DND-41 (cell line): ENCODE measurements at places on chromosomes 6 and 20.

DNA sequence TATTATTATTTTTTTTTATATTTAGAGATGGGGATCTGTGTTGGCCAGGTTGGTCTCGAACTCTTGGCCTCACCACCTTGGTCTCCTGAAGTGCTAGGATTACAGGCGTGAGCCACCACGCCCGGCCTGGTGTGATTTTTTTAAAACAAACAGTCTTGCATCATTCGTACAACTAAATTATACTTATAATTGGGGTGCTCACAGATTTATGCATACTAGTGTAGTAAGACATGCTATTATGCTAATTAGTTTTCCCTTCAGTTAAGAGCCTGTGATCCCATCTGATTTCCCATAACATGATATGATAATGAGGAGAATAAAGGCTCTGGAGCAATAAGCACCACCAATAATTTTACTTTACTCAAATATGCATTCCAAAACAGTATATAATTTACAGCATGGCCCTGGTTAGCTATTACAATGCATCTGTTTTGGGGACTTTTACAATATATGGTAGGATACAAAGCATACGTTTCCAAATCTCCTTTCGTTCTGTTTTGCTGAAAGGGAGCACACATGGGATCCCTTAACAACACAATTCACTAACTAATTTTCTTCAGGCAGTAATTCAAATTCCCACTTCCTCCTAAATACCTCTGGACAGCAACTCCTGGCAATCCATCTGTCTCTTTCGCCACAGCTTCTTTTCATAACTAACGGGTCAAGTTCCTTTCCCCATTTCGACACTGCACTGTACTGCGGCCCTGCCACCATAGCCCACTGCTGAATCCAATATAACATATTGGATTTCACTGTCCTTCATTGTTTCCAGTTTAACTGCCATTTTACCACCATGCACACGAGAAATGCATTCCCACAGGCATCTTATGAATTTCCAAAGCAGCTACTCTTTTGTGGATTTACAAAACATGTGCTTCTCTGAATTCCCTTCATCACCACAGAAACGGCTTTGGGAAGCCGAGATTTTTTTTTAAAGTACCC, 1.7 kb downstream of the NUDT3 start:
- peaks cover 4% of the 10 kb centered on the region; the same call in 1 of the 2 replicates for H3K36me3 ChIP-seq
- peak overlapping the region; percentile 82 for H3K27ac ChIP-seq
- H3K27me3 ChIP-seq: no peaks in the 10 kb centered on the region
- peaks cover 47% of the 10 kb centered on the region for H3K4me1 ChIP-seq
- no peak for DNase-seq
- peak overlapping the region; percentile 69 for H3K4me3 ChIP-seq

- H3K4me1 ChIP-seq: no peaks in the 10 kb centered on the region
- no peak for DNase-seq
- H3K27ac ChIP-seq: no peak overlapping the region
- H3K27me3 ChIP-seq: no peaks in the 10 kb centered on the region
Measured at GRCh38 chr6:12717356-12717755, 789 bp downstream of the PHACTR1 start.

DNA sequence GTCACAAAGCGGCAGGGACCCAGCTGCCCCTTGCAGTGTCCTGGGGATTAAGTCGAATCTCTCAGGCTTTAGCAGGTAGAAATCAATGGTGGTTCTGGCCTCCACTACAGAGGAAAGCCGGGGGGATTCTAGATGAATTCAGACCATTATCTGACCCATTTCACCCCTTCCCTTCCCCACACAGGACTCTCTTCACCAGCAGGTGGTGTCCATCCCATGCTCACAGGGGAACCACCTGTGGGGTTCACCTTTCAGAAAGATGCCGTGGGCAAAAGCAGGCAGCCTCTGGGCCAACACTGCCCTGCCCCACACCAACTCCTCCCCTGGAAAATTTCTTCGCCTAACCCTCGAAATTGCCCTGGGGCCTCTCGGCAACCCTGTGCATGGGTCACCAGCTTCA, 123.8 kb upstream of the GGTLC1 start:
- no peaks in the 10 kb centered on the region for H3K4me1 ChIP-seq
- no peaks in the 10 kb centered on the region for H3K27me3 ChIP-seq
- H3K4me3 ChIP-seq: no peak overlapping the region
- H3K36me3 ChIP-seq: no peaks in the 10 kb centered on the region
- DNase-seq: no peak

DNA sequence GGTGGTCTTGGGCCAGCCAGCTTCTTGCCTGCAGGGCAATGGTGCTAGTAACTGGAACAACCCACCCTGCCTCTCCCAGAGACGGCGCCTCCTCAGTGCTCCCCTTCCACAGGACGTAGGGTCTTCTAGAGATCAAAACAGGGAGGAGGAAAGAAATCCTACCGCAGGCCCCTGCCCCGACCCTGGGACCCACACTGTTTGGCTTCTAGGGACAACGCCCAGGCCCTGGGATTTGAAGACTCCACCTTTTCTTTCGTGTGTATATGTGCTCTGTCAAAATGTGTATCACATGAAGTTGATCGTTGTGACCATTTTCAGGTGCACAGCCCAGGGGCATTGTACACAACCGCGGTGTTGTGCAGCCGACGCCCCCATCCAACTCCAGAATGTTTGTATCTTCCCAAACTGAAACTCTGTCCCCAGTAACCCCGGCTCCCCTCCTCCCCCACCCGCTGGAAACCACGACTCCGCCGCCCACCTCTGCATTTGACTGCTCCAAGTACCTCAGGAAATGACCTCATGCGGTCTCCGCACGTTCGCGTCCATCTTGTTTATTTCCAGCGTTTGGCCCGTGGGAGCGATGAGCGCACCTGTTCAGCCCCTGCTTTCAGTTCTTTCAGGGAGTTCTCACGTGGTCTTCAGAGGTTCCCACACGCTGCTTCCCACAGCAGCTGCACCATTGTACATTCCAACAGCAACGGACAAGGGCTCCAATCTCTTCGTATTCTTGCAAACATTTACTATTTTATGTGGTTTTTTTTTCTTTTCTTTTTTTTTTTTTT, 3.4 kb upstream of the BHLHE23 start:
- peak overlapping the region; percentile 95 for H3K4me3 ChIP-seq
- H3K36me3 ChIP-seq: peaks cover 27% of the 10 kb centered on the region
- peaks cover 64% of the 10 kb centered on the region for H3K4me1 ChIP-seq
- H3K27ac ChIP-seq: peak overlapping the region; percentile 94
- DNase-seq: peak; percentile 99

DNA sequence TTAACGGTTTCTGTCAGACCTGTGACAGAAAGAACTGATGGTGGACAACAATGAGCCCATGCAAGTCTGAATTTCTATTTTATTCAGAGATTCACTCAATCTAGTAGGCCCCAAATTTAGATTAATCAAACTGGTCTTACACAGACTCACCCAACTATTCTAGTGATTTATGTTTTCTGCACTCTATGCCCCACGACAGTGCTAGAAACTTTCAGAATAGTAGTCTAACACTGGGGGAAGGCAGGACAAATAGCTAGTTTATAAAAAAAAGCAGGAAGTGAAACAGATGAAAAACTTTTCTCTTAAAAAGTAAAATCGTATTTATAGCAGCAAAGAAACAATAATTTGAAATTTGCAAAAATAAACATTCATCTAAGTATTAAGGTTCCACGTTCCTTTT, 5.0 kb downstream of the TCP11 start:
- H3K4me3 ChIP-seq: no peak overlapping the region
- H3K27me3 ChIP-seq: peaks cover 6% of the 10 kb centered on the region
- H3K27ac ChIP-seq: no peak overlapping the region
- no peak for DNase-seq

DNA sequence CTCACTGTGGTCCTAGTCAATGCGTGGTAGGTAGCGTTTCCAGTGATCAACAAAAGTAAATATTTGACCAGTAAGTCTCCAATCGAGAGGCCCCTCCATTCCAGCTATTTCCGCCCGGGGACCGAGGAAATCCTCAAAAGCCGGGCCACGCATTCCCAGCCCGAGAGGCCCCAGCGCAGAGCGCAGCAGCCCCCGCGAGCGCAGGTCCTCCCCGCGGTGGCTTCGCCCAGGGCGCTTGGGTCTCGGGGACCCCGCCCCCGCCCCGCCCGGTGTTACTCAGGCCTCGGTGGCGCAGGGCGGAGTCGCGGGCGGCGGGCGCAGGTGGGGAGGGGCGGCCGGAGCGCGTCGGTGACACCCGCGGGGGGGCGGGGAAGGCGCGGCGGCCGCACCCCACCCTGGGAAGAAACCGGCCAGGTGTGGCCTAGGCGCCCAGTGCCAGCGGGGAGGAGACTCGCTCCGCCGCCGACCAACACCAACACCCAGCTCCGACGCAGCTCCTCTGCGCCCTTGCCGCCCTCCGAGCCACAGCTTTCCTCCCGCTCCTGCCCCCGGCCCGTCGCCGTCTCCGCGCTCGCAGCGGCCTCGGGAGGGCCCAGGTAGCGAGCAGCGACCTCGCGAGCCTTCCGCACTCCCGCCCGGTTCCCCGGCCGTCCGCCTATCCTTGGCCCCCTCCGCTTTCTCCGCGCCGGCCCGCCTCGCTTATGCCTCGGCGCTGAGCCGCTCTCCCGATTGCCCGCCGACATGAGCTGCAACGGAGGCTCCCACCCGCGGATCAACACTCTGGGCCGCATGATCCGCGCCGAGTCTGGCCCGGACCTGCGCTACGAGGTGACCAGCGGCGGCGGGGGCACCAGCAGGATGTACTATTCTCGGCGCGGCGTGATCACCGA, at the start of gene DSP:
Gene DSP (plus strand): TSS at position 497 of the 890 bp plus-strand sequence. CDS start 245 bp downstream, at position 742.
- H3K36me3 ChIP-seq: no peaks in the 10 kb centered on the region
- peaks cover 22% of the 10 kb centered on the region for H3K27me3 ChIP-seq
- no peak for DNase-seq
- no peak within 1 kb of the TSS for H3K27ac ChIP-seq

DNA sequence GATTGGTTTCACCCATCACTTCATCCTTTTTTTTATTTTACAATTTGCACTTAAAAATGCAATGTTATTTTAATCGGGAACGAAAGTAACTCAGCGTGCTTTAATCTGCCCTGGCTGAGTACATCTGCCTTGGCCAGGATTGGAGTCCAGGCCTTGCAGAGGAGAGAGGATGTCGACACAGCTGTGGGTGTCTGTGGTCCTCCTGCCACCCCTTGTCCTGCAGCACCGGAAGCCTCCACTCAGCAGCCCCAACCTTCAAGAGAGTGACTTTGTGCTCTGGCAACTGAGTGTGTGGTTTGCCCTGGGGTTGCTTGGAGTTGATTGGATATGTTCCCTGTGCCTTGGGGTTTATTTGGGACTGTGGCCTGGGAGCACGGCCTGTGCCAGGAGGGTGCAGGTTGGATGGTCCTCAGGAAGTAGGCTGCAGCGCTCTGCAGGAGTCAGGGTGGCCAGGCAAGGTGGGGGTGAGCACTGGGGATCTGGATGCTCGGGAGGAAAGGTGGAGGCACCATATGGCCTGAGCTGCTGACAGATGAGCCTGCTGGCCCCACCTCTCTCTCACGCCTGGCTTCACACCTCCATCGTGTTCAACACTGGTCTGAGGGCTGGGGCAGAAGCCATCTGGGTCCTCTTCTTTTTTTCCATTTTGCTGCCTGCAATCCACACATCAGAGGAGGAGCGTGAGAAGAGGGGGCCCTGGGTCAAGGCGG, 4.3 kb downstream of the MYT1 start:
- DNase-seq: no peak
- no peaks in the 10 kb centered on the region for H3K36me3 ChIP-seq
- H3K4me1 ChIP-seq: no peaks in the 10 kb centered on the region
- H3K27ac ChIP-seq: no peak overlapping the region
- no peak overlapping the region for H3K4me3 ChIP-seq

DNA sequence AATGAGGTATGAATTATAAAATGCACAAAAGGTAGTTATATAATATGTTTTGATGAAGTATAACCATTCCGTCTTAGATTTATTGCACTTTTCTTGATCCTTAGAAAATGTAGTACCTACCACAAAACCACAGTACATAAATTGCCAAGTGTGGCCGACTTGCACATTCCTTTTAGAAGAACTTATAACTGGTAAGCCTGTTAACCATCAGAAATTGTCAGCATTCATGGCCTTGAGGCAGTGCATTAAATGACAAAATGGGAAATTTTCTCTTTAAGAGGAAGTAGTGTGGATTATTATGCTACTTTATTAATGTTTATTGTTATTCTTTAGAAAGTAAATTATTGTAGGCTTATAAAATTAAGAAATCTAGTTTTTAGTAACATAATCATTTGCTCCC, 29.6 kb downstream of the TAB2 start:
- no peaks in the 10 kb centered on the region for H3K4me1 ChIP-seq
- DNase-seq: no peak
- H3K27ac ChIP-seq: no peak overlapping the region
- H3K27me3 ChIP-seq: no peaks in the 10 kb centered on the region
- H3K4me3 ChIP-seq: no peak overlapping the region

DNA sequence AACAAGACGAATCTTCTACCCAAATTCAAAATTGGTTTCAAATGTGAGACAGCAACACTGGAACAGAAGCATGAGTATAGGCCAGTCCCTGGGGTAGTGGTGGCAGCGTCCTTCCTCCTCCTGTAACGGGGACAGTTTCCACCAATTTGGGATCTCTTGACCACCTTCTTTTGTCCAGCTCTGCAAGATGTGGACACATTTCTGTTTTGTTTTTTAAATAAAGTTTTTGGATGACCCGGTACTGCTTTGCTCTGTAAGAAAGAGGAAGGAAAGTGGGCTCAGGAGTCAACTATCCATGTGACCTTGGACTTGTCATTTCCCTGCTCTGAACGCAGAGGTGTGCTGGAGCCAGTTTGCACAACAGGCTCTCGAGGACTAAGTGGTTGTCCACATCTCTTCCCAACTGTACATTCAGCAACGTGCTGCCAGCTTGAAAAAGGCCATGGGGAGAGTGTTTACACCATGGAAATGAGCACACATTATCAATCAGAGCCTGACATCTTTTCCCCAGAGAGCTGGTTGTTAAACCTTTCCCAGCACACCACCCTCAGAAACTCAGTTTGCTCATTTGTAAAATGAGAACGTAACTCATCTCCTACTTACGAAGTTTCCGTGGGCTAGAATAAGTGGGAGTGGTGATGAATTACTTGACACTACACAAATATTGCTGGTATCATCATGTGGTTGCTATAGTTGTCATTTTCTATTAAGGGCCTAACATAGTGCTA, 66.5 kb downstream of the ADTRP start:
- no peaks in the 10 kb centered on the region for H3K36me3 ChIP-seq
- H3K27ac ChIP-seq: no peak overlapping the region
- H3K4me1 ChIP-seq: peaks cover 12% of the 10 kb centered on the region
- H3K4me3 ChIP-seq: no peak overlapping the region
- no peak for DNase-seq
- H3K27me3 ChIP-seq: no peaks in the 10 kb centered on the region

DNA sequence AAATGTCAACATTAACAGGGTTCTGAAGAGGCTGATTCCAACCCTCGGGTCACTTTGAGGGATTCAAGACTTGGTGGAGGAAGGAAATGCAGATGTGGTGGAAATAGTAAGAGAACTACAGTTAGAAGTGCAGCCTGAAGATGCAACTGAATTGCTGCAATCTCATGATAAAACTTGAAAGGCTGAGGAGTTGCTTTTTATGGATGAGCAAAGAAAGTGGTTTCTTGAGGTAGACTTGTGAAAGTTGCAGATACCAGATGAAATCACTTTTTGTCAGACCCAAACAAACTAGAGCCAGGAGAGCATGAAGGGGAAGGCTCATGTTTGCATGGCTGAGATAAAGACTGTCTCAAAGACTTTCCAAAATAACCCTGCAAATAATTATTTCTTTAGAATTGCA, 16.2 kb downstream of the ANKRD6 start:
- H3K4me3 ChIP-seq: no peak overlapping the region
- DNase-seq: no peak
- H3K27me3 ChIP-seq: no peaks in the 10 kb centered on the region
- H3K36me3 ChIP-seq: no peaks in the 10 kb centered on the region
- H3K4me1 ChIP-seq: no peaks in the 10 kb centered on the region
